Right ventricle myocardium inferior (tissue), 1 donor: ENCODE measurements at places on chromosomes 3 and 15. TPM values are rescaled to one million over a fixed set of nuclear protein-coding genes. Genes with fewer than 3 reads are reported as not detected.

TTLL13 gene
- total RNA-seq: not detected

TIMP4 gene
- total RNA-seq: 23.8 TPM

GUCA1C gene
- not detected for total RNA-seq

CFAP92 gene
- total RNA-seq: 0.49 TPM

ACKR2 gene
- total RNA-seq: 0.89 TPM

DNA sequence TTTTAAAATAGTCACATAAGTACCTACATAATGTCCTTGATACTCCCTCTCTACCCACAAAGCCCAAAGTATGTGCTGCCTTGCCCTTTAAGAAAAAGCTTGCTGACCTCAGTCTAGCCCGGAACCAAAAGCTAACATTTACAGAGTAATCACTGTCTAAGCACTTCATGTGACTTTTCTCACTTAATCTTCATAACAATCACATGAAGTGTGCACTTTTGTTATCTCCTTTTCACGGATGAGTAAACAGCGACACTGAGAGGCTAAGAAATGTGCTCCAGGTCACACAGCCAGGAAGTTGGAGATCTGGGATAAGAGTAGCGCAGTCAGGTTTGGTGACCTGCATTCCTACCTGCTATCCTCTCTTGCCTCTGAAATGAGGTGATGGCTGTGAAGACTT, 194.0 kb downstream of the ITPR1 start:
- DNase-seq: no peak

- DNase-seq: no peak
Measured at GRCh38 chr3:39812537-39812936, 3.1 kb downstream of the MYRIP start.

GRCh38 chr3:10357095-10357494, 36.2 kb upstream of the SEC13 start:
- DNase-seq: no peak

GRCh38 chr3:22977042-22977441, 226.1 kb upstream of the UBE2E2 start:
- no peak for DNase-seq

GRCh38 chr3:111338059-111338698, 203.8 kb upstream of the CD96 start:
- DNase-seq: no peak

- DNase-seq: no peak
Measured at GRCh38 chr15:51310064-51310463, 28.3 kb downstream of the CYP19A1 start.

- DNase-seq: no peak
Measured at GRCh38 chr15:86231864-86232721, 152.4 kb downstream of the AGBL1 start.

DNA sequence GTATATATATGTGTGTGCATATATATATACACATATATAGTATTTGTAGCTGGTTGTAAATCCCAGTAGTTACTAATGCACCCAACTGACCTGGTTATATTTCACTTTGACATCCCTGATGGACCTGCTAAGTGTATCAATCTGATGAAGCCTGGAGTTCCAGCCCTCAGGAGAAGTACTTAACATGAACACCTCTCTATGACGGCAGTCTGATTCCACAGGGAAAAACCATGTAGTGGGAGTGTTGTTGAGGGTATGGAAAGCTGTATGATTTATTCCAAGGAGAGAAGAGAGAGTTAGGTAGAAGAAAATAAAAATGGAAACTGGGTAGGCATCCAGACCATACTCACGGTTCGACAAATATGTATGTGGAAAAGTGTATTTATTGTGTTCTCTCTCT, 531.2 kb upstream of the SEMA6D start:
- DNase-seq: no peak

DNA sequence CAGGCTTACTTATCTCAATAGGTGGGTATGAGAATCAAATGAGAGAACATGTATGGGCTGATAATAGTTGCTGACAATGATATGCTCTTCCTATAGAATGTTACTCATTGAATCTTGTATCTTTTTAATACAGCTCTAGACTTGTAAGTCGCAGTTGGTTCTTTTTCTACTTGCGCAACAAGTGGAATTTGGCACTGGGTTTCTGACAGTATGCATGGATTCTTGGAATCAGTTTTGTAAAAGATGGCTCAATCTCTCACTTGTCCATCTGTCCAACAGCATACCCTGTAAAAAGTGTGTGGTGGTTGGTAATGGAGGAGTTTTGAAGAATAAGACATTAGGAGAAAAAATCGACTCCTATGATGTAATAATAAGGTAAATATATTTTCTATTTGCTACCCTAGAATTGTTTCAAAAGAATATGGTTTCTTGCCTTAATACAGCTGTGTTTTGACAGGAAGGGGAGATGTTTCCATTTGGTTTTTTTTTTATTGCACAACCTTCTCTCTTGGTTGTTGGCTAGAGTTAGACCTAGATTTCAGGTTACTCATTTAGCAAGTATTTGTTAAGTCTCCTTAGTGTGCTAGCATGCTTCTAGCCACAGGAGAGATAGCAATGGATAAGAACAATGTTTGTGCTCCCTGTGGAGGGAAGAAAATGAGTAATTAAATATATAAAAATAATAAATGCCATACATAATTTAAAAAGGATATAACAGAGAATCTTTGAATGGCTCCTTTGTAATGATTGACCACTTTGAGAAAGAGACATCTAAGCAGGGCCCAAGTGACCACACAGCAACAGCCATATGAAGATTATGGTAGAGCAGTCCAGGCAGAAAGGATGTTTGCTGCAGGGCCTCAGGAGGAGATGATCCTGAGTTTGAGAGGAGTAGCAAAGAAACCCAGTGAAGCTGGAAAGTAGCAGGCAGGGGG, 21.8 kb downstream of the ST3GAL6 start:
- DNase-seq: no peak

GRCh38 chr3:189395825-189396224, 224.1 kb downstream of the TPRG1 start:
- DNase-seq: no peak

DNA sequence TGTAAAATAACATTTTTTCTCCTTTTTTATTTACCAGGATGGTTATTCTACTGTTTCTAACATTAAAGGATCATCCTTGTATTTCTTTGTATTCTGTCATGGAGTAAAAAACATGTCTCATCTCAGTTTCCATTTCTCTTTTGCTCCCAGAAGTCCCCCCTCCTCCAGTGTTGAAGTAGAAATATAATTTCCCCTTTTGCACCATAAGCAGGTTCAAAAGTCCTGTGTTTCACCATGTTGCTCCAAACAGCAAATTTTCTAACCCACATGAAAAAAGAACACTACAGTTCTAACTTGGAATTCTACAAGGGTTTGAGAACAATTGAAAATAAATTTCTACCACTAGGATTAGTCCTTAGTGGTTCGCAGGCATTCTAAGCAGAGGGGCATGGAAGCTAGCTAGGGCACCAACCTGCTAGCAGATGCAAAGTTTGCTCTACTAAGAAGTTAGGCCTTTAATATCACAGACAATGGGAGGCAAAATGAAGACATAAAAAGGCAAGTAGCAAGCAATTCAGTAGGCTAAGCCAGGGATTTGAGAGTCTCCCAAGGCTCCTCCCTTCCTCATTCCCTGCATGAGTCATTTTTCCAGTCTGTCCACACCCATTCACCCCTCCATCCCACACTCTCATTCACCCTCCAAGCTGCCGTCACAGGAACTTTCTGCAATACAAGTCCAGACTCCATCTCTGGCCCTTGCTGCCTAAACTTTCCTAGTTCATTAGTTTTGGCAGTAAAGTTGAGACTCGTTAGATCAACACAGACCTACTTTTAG, 2.3 kb upstream of the MBNL1 start:
- peak; percentile 70 for DNase-seq

- DNase-seq: no peak
Measured at GRCh38 chr15:55277116-55277564, 12.5 kb downstream of the RAB27A start.

DNA sequence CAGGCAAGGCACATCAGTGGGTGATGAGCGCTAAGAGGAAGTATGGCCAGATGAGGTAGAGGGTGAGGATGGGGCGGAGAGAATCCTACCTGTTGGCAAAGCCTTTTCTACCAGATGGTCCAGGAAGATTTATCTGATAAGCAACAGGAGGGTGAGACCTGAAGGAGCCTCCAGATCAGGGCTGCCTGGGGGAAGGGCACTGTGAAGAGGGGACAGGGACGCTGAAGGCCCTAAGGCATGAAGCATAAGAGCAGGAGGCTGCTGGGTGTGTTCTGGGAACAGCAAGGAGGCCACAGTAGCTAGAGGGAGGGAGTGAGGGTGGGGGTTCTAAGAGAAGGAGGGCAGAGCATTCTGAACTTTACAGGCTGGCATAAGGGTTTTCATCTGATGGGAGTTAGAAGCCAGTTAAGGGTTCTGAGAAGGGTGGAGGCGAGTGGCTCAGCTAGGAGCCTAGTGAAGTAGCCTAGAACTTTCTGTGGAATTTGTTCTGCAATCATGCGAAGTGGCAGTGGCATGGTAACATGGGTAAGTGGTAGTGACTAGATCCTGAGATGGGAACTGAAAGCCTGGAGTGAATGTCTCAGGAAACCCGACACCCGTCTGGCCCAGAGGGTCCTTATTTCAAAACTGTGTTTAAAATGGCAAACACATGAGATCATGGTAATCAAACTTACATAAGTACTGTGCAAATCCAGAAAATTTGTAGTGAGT, 29.9 kb downstream of the CGNL1 start:
- no peak for DNase-seq

DNA sequence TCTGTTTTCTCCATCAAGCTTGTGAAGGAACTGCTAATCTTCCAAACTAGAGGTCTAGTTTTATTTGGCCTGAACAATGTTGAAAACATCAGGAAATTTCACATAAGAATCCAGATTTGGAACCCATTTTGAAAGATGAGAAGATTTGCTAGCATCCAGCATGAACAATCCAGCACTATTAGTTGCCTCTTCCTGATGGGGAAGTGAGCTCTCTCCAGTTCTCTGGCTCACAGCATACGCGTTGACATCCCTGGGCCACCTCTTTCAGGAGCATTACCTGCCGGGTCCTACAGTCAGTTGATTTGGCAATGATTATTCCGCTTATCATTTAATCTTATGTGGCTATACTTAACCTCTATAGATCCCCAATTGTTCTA, 10.9 kb downstream of the GPR87 start:
- DNase-seq: no peak

- DNase-seq: no peak
Measured at GRCh38 chr3:14145670-14146380, 21.0 kb downstream of the TMEM43 start.
